ENCODE measurements at places on chromosomes 13 and 19.

GRCh38 chr13:30984620-30985019, 52.2 kb downstream of the TEX26 start:
- no peak for DNase-seq

GRCh38 chr13:50244713-50245574, 229.7 kb downstream of the KCNRG start:
- DNase-seq, result no peak

GRCh38 chr13:113457510-113457909, 4.2 kb upstream of the ADPRHL1 start:
- DNase-seq, result no peak

DNA sequence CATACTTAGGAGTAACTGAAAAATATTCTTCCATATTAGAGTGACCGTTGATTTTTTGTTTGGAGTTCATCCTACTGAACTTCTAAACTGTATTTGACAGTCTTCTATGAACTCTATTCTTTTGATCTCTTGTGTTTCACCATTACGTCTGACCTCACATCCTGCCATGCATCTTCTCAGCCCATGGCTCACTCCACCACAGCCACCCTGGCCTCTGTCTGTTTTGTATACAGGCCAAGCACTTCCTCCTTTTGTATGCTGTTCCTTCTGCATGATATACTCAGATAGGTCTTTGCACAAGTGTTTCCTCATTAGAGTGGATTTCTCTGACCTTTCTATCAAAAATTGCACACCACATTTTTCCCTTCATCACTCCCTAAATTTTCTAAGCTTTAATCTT, 119.9 kb downstream of the MAB21L1 start:
- DNase-seq, result no peak

- DNase-seq, result no peak
Measured at GRCh38 chr19:45153339-45154063, 7.3 kb downstream of the NKPD1 start.

GRCh38 chr19:10259162-10259905, 7.3 kb downstream of the MRPL4 start:
- peak; percentile 92 for DNase-seq

DNA sequence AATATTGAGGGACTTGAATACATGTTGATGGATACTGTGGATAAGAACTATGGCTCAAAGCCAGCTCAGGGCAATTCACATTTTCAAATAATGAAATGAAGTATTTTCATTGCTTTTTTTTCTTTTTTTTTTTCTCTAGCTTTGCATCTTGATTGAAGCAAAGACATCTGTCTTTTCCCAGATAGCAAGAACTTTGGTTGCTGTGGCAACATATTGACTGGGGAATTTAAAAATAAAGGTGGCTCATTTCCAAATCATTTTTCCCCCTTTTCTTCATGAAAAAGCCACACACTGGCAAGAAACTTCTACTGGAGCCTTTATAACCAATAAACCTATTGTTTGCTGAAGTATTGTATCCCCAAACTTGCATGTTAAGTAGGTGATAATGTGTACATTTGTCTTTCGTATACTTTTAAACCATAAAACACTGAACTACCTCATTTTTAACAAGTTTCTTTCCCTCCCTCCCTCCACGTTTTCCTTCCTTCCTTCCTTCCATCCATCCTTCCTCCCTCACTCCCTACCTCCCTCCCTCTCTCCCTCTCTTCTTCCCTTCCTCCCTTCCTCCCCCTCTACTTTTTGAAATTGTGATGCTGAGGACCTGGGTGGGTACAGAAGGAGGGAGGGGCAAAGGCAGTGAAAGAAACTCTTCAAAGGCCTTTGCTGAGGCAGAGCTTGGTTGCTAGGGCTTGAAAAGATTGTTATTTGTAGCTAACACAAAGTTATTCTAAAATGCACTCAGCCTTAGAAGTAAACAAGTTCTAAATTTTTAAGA, 343.5 kb upstream of the SPRY2 start:
- DNase-seq, result no peak

- no peak for DNase-seq
Measured at GRCh38 chr19:18809149-18809868, 18.2 kb upstream of the COMP start.

DNA sequence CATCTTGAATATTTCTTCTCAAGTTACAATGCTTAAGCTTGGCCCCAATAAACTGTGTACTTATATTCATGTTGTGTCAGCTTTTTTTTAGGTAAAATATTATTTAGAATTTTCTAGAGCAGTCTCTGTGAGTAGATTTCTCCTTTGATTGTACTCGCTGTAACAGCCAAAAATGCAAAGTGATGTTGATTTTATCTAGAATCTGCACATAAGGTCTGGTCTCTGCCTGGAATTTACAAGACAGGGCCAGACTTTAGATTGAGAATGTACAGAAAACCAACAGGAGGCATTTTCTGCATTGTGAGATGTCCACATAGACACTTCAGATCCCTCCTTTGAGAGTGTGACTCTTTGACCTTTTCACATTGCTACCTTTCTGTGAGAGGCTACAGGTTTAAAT, 43.1 kb upstream of the ZNF681 start:
- DNase-seq, result no peak

GRCh38 chr19:19654441-19654840, 9.0 kb downstream of the ATP13A1 start:
- no peak for DNase-seq

DNA sequence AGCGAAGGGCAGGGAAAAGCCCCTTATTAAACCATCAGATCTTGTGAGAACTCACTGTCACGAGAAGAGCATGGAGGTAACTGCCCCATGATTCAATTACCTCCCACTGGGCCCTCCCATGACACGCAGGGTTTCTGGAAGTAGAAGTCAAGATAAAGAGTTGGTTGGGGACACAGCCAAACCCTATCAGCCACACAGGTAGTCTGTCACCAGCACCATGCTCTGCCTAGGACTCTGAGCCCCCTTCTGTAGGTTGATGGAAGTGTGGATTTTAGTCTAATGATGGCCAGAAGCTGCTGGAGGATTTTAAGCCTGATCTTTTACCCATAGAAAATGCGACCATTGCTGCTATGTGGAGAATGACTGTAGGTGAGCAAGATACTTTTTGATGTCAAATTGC, 60.8 kb downstream of the ARHGEF7 start:
- DNase-seq, result no peak

- no peak for DNase-seq
Measured at GRCh38 chr19:4844348-4845179, 13.1 kb upstream of the TICAM1 start.

DNA sequence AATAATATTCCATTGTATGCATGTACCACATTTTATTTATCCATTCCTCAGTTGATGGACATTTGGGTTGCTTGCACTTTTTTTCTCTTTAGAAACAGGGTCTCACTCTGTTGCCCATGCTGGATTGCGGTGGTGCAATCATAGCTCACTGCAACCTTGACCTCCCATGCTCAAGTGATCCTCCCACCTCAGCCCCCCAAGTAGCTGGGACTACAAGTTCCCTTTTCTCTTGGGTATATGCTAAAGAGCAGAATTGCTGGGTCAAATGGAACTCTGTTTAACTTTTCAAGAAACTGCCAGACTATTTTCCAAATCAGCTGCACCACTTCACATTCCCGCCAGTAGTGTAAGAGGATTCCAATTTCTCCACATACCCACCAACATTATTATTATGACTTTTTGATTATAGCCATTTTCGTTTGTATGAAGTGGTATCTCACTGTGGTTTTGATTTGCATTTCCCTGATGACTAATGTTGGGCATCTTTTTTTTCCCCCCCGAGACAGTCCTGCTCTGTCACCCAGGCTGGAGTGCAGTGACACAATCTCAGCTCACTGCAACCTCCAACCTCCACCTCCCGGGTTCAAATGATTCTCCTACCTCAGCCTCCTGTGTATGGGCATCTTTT, 7.6 kb upstream of the IPO5 start:
- DNase-seq, result no peak

- DNase-seq, result no peak
Measured at GRCh38 chr13:27283906-27284493, 13.4 kb downstream of the RASL11A start.

GRCh38 chr13:28470296-28470695, 24.6 kb downstream of the FLT1 start:
- DNase-seq, result no peak

GRCh38 chr19:932648-933552, 7.1 kb downstream of the ARID3A start:
- no peak for DNase-seq

DNA sequence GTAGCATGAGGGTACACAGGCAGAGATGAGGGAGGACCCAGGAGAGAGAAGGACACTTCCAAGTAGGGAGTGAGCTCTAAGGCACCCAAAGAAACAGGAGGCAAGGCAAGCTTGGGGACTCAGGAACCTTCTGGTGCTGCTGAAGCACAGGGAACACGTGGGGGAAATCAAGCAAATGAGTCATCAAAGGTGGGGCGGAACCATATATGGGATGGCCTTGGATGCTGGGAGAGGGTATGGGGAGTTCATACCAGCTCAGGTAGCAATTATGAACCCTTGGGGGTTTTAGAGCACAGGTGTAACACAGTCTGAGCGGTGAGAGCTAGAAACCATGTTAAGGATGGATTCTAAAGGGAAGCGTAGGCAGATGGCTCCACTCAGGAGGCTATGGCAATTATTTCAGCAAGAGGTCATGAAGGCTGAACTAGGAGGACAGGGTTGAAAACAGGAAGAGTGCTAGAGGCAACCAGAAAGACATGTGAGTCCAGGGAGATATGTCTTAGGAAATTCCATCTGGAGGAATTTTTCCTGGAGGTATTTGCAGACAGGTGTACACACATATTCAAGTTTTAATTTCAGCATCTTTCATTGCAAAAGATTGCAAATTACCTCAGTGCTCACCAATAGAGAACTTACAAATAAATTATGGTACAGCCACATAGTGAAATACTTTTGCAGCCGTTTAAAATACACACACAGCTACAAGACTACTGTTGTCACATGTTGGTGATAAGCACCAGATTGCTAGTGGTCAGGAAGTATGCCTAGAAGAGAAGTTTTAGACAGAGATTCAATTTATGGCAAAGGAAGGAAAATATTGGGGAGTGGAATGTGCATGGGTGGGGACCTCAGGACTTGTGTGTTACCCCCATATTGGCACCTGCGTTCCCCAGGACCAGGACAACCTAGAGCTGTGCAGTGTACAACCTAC, 77.0 kb downstream of the STARD13 start:
- no peak for DNase-seq

DNA sequence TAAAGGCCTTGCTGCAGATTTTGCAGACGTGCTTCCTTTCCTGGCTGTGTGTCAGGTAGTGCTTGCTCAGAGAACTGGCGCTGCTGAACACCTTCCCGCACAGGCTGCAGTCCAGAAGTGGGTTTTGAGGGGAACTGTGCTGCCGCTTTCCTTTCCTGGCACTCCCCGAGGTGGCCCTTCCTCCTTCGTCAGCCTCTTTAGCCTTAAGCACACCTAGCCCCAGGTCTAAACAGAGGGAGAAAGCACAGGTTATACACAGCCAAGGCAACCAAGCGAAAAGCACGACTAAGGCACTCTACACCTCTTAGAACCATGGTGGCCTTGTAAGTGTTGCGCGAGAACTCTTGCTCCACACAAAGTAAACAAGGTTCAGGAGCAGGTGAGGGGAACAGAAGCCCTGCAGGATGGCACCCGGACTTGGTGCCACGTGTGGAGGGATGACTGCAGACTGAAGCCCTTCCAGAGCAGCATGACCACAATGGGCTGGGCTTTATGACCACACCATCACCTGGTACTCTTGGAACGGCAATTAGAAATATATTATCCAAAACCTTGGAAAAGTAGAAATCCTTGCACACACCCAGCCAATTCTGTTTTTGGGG, 23.6 kb downstream of the ZNF541 start:
- no peak for DNase-seq

- DNase-seq, result no peak
Measured at GRCh38 chr19:6925801-6926751, 38.7 kb downstream of the ADGRE1 start.

DNA sequence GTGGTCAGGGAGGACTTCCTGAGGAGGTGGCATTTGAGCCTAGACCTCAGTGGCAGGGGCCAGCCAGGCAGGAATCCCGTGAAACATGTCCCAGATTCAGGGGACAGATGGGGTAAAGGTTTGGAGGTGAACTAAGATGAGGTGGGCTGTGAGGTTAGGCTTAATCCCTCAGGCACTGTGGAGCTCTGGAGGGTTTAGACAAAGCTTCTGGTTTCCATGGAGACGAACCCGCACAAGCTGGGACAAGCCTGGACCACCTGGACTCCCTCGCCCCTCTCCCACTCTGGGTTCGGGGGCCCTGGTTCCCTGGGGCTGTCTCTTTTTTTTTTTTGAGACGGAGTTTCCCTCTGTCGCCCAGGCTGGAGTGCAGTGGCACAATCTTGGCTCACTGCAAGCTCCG, 15.7 kb downstream of the TJP3 start:
- DNase-seq, result no peak

- no peak for DNase-seq
Measured at GRCh38 chr13:36880961-36881360, 39.1 kb downstream of the SMAD9 start.

GRCh38 chr13:27131906-27132305, 39.7 kb downstream of the USP12 start:
- DNase-seq, result no peak
